Stomach (tissue), 19 donors: ENCODE measurements at places on chromosomes 2 and 18. TPM values are rescaled to one million over a fixed set of nuclear protein-coding genes. Genes with fewer than 3 reads are reported as not detected.

CPLX4 gene
- not detected for total RNA-seq

GPBAR1 gene
- 1.1 TPM for total RNA-seq

EFEMP1 gene
- total RNA-seq = 34.9 TPM

SLC11A1 gene
- total RNA-seq = 8.9 TPM

RASGRP3 gene
- total RNA-seq = 51.3 TPM

SERPINB2 gene
- total RNA-seq = not detected

CKAP2L gene
- total RNA-seq = 2.7 TPM

ADCYAP1 gene
- total RNA-seq = not detected

GALNT3 gene
- 81.9 TPM for total RNA-seq

FOXI3 gene
- not detected for total RNA-seq

MPP4 gene
- total RNA-seq = not detected

CYRIA gene
- 12.7 TPM for total RNA-seq

GALNT13 gene
- not detected for total RNA-seq

WDR35 gene
- 4.7 TPM for total RNA-seq

MYO7B gene
- total RNA-seq = 2.8 TPM

REEP1 gene
- total RNA-seq = not detected

LAMA3 gene
- 140 TPM for total RNA-seq

CCL20 gene
- 8.7 TPM for total RNA-seq

NXPH2 gene
- not detected for total RNA-seq

MARCHF4 gene
- 0.55 TPM for total RNA-seq

AQP12A gene
- total RNA-seq = not detected

LYG1 gene
- 16.4 TPM for total RNA-seq

CYTIP gene
- total RNA-seq = 24.8 TPM

PRKCE gene
- total RNA-seq = 92.0 TPM

SLC16A14 gene
- not detected for total RNA-seq

ANKRD62 gene
- total RNA-seq = not detected

NRP2 gene
- 149 TPM for total RNA-seq

SERPINB4 gene
- total RNA-seq = not detected

ACTG2 gene
- total RNA-seq = 2,977 TPM

COL3A1 gene
- 450 TPM for total RNA-seq

DPYSL5 gene
- not detected for total RNA-seq

FN1 gene
- 861 TPM for total RNA-seq

KLHL30 gene
- 1.7 TPM for total RNA-seq

PLEK gene
- total RNA-seq = 2.6 TPM

UGT1A8 gene
- not detected for total RNA-seq

SCN2A gene
- total RNA-seq = 0.72 TPM

EFHD1 gene
- total RNA-seq = 49.1 TPM

ALPP gene
- not detected for total RNA-seq

KLF11 gene
- total RNA-seq = 17.1 TPM

TSGA10 gene
- 19.3 TPM for total RNA-seq

LRRC30 gene
- total RNA-seq = not detected

CERKL gene
- not detected for total RNA-seq

MEIS1 gene
- total RNA-seq = 159 TPM

B4GALT6 gene
- total RNA-seq = 0.58 TPM

BMP10 gene
- total RNA-seq = not detected

INPP5D gene
- 11.2 TPM for total RNA-seq

IL1A gene
- not detected for total RNA-seq

RAB27B gene
- 10.7 TPM for total RNA-seq

B3GNT7 gene
- total RNA-seq = 138 TPM
